ENCODE measurements at places on chromosomes 2 and 18.

DNA sequence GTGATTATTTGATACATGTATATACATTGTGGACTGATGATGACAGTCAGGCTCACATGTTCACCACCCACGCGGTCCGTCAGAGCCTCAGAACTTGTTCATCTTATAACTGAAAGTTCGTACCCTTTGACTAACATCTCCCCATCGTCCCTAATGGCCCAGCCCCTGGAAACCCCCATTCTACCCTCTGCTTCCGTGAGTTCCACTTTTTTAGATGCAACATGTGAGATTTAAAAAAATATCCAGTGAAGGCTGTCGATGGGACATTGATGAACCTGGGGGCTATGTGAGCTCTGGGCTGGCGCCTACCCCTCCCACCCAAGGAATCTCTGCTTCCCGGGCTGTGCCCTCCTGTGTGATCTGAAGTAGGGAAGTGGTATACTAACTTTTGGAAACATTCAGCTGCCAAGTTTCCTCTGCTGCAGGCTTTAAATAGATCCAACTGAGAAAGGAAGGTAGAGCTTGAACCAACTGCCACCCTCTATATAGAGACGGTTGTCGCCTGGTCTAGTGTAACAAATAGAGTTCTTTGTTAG, 163.8 kb downstream of the FAM210A start:
- DNase-seq, result no peak

DNA sequence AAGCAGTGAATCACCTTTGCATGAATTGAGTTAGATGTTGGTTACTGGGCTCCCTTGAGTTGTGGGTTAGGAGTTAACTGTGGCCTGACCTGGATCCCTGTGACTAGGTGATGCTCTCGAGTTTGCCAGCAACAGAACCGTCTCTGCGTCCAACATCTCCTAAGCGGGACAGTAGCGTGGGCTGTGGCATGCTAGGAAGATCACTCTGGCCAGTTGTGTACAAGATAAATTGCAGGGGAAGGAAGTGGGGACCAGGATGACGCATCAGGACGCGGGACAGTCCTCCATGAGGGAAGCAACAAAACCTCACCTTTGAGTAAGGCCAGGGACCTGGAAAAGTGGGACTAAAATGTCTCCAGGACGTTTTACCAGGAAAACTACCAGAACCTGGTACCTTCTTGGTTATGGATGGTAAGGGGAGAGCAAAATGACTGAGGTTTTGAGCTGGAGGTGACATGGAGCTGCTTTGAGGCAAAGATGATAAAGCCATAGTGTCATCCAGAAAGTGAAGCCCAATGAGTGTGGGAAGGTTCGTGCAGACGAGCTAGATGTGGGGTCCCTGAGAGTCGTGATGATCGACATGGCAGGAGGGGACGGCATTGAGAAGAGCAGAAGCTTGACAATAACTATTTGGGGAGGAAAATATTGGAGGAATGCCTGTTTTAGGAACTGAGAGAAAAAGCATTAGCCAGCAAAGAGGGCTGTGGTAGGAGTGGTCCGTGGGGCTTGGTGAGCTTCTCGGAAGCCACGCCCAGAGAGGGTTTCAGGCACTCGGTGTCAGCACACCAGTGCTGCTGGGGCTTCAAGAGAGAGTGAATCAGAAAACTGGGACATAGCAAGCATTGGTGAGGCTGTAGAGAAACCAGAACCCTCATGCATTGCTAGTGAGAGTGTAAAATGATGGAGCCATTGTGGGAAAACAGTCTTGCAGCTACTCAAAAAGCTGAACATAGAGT, 95.1 kb downstream of the SMAD7 start:
- DNase-seq, result no peak

DNA sequence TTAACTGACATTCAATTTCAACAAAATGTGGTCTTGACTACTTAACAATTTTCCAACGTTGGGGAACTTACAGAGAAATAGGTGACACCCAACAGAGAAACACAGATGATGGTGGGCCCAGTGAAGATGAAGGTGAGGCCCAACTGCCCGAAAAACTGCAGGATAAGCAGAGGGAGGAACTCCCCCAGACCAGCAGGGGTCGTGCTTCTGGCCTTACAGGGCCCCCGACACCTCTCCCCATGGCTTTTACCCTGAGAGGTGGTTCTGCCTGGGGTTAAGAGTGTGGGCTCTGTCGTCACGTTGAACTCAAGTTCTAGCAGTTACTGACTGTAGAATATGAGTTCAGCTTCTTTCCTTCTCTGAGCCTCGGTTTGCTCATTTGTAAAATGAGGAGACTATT, 119.5 kb upstream of the SMIM21 start:
- no peak for DNase-seq

DNA sequence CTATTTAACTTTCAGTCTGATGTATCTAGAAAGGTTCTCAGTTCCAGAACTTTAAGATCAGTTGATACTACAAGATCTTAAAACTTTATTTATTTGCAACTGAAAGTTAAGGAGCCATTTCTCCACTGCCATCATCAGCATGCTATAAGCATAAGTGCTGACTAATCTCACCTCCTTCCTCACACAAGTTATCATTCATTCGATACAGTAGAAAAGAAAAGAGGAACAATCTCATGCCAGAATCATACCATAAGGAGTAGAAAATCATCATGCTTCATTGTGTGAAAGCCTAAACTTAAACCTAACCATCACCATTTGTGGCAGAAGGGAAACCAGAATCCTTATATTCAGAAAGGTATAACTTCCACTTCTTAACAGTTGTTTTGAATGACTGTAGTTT, 176.6 kb upstream of the NRXN1 start:
- DNase-seq, result peak; percentile 61
